SK-N-SH (cell line): ENCODE measurements at places on chromosomes 5 and 9. TPM values are rescaled to one million over a fixed set of nuclear protein-coding genes. Genes with fewer than 3 reads are reported as not detected.

Gene DBH
- 0.92 and 1.2 TPM in 2 replicates for polyA plus RNA-seq

DNA sequence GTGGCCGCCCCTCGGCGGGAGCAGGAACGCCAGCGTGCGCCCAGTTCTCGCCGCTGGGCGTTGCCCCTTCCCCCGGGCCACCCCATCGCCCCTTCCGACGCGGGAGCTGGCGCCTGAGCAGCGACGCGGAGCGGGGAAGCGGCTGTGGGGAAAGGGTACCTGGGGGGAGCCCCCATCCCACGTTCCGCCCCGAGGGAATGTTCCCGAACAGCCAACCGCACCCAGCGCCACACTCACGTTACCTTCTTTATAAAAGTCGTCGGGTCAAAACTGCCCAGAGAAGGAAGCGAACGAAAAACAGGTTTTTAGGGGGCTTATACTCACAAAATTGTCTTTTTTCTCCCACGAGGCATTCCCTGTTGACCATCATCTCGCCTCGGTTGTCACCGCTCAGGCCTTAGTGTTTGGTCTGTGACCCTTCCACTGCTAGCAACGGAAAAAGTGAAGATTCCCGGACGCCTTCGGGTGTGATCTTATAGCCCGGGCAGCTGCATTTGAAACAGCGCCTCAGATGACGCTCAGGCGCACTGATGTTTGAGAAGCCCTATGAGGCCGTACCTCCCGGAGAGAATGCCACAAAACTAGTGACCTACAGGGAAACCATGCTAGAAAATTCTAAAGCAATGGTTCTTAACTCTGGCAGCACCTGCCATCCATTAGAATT, 475 bp upstream of the GOLM1 start:
- H3K4me1 ChIP-seq: peaks cover 14% of the 10 kb centered on the region
- peak; percentile 59 for DNase-seq
- peak overlapping the region; percentile 35; the same call in 1 of the 2 replicates for H3K27ac ChIP-seq
- H3K4me3 ChIP-seq: peak overlapping the region; percentile 85

- H3K27me3 ChIP-seq: no peaks in the 10 kb centered on the region
- H3K36me3 ChIP-seq: no peaks in the 10 kb centered on the region
- H3K4me3 ChIP-seq: no peak overlapping the region
- H3K4me1 ChIP-seq: 0 out of 2 replicates have a peak, but pooled peaks cover 8% of the 10 kb centered on the region
Measured at GRCh38 chr9:109467936-109468335, 30.2 kb downstream of the PTPN3 start.

Gene SPINK6
- polyA plus RNA-seq: not detected in 2 replicates

Gene EQTN
- polyA plus RNA-seq: not detected in 2 replicates

Gene FAM153A
- not detected in 2 replicates for polyA plus RNA-seq

DNA sequence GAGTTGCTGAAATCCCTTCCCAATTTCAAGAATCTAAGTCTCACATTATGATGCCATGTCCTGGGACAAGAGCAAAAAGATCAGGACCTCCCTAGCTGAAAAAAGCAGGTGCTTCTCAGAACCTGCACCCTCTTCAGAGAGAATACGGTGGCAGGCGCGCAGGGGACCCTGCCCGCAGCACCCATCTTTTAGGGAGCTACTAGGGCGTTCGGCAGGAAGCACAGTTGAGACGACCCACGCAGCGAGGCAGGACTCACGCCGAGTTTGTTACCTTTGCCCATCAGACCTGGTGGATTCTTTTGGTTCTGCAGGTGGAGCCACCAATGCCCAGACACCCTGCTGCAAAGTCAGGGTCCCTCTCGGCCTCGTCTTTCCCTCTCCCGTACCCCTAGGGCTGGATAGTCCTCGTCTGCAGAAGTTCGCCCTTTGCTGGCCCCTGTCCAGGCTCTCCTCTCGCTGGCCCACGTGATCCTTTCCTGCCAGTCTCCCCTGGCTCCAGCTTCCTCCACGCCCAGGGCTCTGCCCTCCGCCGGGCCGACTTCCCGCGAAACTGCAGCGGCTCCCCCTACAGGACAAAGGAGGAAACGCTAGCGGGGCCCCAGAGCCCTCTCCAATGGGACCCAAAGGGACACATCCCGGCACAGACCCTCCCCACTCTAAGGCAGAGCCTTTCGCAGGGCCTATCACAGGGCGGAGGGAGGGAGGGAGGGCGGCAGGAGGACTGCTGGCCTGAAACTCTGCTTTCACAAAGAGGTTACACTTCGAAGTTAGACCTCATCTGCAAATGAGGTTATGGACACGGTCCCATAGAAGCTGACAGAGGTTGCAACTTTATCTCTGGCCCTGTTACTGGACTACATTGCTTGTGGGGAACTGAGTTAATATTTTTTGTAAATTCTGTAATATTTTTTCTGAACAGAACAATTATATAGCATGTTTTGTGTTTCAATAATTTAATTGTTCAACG, 28.8 kb downstream of the TMEM174 start:
- peak overlapping the region; percentile 42; the same call in 1 of the 2 replicates for H3K4me3 ChIP-seq
- H3K36me3 ChIP-seq: no peaks in the 10 kb centered on the region
- H3K4me1 ChIP-seq: peaks cover 7% of the 10 kb centered on the region
- peak; percentile 89 for DNase-seq
- no peaks in the 10 kb centered on the region for H3K27me3 ChIP-seq

Gene IL7R
- polyA plus RNA-seq: 3.0 and 4.5 TPM in 2 replicates

DNA sequence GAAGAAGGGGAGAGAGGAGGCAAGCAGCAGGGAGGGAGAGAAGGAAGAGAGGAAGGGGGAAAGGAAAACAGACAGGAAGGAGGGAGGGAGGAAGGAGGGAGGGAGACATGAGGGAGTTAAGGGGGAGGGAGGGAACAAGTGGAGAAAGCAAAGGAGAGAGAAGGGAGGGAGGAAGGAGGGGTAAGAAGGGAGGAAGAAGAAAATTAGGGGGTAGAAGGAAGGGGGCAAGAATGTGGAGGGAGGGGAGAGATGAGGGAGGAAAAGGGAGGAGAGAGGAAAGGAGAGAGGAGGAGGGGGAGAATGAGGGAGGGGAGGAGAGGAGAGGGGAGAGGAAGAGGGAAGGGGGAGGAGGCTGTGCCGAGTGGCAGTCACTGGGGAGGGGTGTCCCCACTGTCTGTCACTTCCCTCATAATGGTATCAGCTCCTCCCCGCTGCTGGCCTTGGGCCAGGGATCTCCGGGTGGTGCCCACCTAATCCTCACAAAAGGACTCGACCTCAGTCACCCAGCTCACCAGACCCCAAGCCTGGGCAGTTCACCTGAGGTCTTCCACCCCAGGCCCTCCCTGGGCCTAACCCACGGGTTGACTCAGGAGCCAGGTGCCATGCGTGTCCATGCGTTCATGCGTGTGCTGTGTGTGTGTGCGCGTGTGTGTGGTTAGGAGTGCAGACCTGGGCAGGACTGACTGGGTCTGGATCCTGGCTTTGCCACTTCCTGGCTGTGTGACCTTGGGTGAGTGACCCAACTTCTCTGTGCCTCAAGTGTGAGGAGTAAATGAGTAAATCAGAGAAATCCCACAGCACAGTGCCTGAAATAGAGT, 18.1 kb downstream of the C9orf50 start:
- peaks cover 19% of the 10 kb centered on the region; the same call in 1 of the 2 replicates for H3K4me1 ChIP-seq
- H3K27me3 ChIP-seq: no peaks in the 10 kb centered on the region
- H3K36me3 ChIP-seq: no peaks in the 10 kb centered on the region
- DNase-seq: no peak
- H3K4me3 ChIP-seq: no peak overlapping the region

DNA sequence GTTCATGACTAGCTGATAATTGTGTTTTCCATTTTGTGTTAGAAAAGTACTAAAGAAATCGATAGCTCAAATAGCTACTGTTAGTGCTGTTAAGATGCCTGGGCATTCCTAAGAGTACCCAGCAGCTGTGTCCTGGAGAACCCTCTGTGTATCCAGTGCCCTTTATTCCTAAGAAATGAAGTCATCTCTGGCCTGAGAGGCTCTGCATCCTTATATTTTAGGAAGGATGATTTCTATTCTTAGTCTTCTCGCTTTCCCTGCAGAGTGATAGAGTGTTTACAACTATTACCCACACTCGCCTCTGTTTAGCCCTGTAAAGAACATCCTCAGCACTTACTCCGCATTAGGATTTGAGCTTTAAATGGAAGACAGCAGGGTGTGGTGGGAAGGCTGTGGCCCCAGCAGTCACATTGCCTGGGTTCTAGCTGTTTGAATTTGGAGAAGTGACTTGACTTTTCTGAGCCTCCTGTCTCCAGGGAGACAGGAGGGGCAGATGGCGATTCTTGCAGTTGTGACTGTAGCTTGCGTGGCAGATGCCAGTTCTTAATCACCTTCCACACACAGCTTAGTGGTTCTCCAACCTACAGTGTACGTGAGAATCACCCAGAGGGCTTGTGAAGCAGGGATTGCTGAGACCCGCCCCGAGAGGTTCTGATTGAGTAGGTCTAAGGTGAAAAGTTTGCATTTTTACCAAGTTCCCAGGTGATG, 177.2 kb upstream of the PITX1 start:
- no peaks in the 10 kb centered on the region for H3K27me3 ChIP-seq
- peaks cover 18% of the 10 kb centered on the region; the same call in 1 of the 2 replicates for H3K4me1 ChIP-seq
- no peak overlapping the region for H3K4me3 ChIP-seq
- H3K27ac ChIP-seq: no peak overlapping the region
- H3K36me3 ChIP-seq: no peaks in the 10 kb centered on the region

GRCh38 chr5:17852740-17853139, 218.5 kb downstream of the TAF11L14 start:
- no peak overlapping the region for H3K4me3 ChIP-seq
- H3K36me3 ChIP-seq: no peaks in the 10 kb centered on the region
- H3K4me1 ChIP-seq: no peaks in the 10 kb centered on the region; the same call in 1 of the 2 replicates

DNA sequence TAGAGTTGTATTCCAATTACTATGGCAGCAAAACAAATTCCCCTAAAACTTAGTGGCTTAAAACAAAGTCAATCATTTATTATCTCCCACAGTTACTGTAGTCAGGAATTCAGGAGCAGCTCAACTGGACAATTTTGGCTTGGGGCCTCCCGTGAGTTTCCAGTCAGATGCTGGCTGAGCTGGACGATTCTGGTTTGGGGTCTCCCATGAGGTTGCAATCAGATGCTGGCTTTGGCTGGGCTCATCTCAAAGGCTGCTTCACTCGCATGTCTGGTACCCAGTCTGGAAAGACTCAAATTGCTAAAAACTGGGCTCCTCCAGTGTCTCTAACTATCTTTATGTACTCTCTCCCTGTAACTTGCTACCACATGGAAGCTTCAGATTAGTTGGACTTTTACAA, 130.1 kb downstream of the C5orf15 start:
- H3K4me1 ChIP-seq: peaks cover 9% of the 10 kb centered on the region; the same call in 1 of the 2 replicates
- no peak overlapping the region for H3K4me3 ChIP-seq
- DNase-seq: no peak
- no peak overlapping the region for H3K27ac ChIP-seq

Gene ARSI
- polyA plus RNA-seq: 0.03 and 0.20 TPM in 2 replicates

- no peaks in the 10 kb centered on the region for H3K36me3 ChIP-seq
- H3K27ac ChIP-seq: no peak overlapping the region
- no peak overlapping the region for H3K4me3 ChIP-seq
- H3K4me1 ChIP-seq: no peaks in the 10 kb centered on the region
Measured at GRCh38 chr5:81044868-81045267, 84.7 kb downstream of the RASGRF2 start.

DNA sequence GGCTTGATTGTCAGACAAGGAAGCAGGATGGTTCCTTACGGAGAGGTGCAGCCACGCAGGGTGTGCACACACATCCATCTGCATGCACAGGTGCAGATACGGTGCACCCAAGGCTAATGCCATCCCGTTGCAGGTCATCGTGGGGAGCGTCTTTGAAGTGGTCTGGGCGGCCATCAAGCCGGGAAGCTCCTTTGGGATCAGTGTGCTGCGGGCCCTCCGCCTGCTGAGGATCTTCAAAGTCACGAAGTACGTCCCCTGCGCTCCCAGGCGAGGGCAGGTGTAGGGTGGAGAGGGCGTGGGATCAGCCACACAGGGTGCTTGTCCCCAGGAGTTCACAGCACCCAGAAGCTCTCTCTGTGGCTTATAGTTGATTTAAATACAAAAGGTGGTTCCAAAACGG, 106.4 kb downstream of the CACNA1B start:
- H3K27me3 ChIP-seq: no peaks in the 10 kb centered on the region
- H3K4me3 ChIP-seq: no peak overlapping the region
- H3K4me1 ChIP-seq: no peaks in the 10 kb centered on the region
- H3K36me3 ChIP-seq: no peaks in the 10 kb centered on the region
- H3K27ac ChIP-seq: no peak overlapping the region

DNA sequence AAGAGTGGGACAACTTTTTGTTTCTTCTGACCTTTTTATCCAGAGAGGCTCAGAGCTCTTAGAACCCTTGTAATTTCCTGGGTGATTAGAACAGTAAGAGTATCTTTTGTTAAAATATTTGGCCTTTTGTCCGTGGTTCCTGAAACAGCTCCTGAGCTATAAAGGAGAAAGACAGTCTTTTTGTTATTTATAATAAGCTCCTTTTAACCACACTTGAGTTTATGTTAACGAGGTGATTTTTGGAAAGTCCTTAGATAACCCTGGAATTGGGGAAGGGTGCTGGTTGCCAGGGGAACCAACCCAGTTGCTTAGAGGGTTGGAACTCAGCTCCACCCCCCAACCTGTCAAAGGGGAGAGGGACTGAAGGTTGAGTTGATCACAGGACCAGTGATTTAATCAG, 4.8 kb downstream of the ZNF483 start:
- H3K36me3 ChIP-seq: peaks cover 2% of the 10 kb centered on the region; the same call in 1 of the 2 replicates

- H3K4me3 ChIP-seq: no peak overlapping the region
- H3K36me3 ChIP-seq: no peaks in the 10 kb centered on the region
- H3K4me1 ChIP-seq: no peaks in the 10 kb centered on the region; the same call in none of the 2 replicates
Measured at GRCh38 chr5:90051756-90052155, 357.8 kb downstream of the CETN3 start.

Gene ST8SIA4
- polyA plus RNA-seq: 0.02 TPM in 2 replicates

DNA sequence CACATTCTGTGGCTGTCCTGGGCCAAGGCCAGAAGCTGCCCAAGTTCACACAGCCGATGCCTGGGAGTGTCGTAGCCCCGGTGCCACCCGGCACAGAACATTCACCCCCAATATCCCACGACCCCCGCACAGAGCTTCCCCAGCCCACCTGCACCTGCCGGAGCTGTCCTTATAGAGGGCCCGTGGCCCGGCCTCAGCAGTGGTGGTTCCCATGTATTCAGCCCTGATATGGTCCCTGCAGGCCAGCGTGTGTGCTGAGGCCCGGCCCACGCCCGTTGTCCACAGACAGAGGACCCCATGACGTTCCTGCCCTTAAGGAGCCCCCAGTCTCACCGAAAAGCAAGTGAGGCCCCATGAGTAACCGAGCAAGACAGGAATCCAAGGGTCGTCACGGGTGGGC, 5.3 kb upstream of the GFI1B start:
- no peak for DNase-seq
- H3K36me3 ChIP-seq: no peaks in the 10 kb centered on the region
- peaks cover 33% of the 10 kb centered on the region; the same call in 1 of the 2 replicates for H3K27me3 ChIP-seq
- H3K4me1 ChIP-seq: no peaks in the 10 kb centered on the region
- H3K4me3 ChIP-seq: no peak overlapping the region

Gene MYOT
- 0.02 and 0.06 TPM in 2 replicates for polyA plus RNA-seq

GRCh38 chr5:57360871-57361270, 121.7 kb downstream of the ACTBL2 start:
- no peaks in the 10 kb centered on the region; the same call in 1 of the 2 replicates for H3K27me3 ChIP-seq
- no peak for DNase-seq
- no peaks in the 10 kb centered on the region for H3K4me1 ChIP-seq
- H3K27ac ChIP-seq: no peak overlapping the region
- no peaks in the 10 kb centered on the region for H3K36me3 ChIP-seq

DNA sequence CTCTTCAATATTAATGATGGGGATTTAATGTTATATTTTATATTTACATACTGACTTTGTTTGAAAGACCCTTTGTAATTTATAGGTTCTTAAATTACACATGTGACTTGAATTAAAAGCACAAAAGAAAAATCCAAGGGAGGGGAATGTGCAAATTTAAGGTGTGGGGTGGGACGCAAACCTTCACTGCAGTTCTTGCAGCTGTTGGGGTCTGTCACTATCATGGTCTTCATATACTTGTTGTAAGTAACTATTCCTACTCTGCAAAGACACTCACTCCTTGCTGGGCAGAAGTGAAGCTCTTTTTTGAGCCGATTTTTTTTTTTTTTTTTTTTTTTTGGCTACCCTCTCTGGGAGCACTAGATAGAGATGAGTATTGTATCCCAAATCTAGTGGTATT, 505.3 kb downstream of the ARHGEF28 start:
- no peak overlapping the region for H3K27ac ChIP-seq
- peaks cover 30% of the 10 kb centered on the region for H3K4me1 ChIP-seq
- H3K27me3 ChIP-seq: no peaks in the 10 kb centered on the region
